Stomach (tissue), 19 donors: ENCODE measurements at places on chromosomes 6 and 20. TPM values are rescaled to one million over a fixed set of nuclear protein-coding genes. Genes with fewer than 3 reads are reported as not detected.
A peak's percentile ranks its signal among the peaks of the same experiment; 100 is the strongest.

Gene DNAH8
- under 0.01 TPM for polyA plus RNA-seq

Gene PAK1IP1
- 13.9 TPM for polyA plus RNA-seq

Gene ENPP1
- 0.31 TPM for polyA plus RNA-seq

Gene ENPP3
- polyA plus RNA-seq, result 0.31 TPM

Gene AFG1L
- polyA plus RNA-seq, result 2.1 TPM

Gene DOK5
- polyA plus RNA-seq, result 1.6 TPM

DNA sequence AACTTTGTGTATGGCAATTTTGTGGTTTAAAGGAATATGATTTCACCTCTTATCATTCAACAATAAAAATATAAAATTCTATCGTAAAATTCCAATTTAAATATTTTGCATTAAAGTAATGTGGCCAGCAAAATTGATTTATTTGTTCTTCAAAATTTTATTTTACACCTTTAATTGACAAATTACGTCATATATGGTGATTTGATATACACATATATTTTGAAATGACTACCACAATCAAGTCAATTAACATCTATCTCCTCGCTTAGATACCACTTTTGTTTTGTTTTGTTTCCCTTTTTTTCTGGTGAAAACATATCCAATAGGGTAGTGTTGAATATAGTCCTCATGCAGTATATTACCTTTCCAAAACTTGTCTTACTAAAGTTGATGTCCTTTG is 467.6 kb upstream of the HS3ST5 start:
- no peaks in the 10 kb centered on the region for H3K36me3 ChIP-seq
- no peak overlapping the region for H3K4me3 ChIP-seq
- H3K27ac ChIP-seq, result no peak overlapping the region

- no peak overlapping the region for H3K4me3 ChIP-seq
- H3K27ac ChIP-seq, result no peak overlapping the region
- no peaks in the 10 kb centered on the region for H3K27me3 ChIP-seq
These were observed 41.7 kb downstream of the FRK start for GRCh38 chr6:116018976-116019375.

DNA sequence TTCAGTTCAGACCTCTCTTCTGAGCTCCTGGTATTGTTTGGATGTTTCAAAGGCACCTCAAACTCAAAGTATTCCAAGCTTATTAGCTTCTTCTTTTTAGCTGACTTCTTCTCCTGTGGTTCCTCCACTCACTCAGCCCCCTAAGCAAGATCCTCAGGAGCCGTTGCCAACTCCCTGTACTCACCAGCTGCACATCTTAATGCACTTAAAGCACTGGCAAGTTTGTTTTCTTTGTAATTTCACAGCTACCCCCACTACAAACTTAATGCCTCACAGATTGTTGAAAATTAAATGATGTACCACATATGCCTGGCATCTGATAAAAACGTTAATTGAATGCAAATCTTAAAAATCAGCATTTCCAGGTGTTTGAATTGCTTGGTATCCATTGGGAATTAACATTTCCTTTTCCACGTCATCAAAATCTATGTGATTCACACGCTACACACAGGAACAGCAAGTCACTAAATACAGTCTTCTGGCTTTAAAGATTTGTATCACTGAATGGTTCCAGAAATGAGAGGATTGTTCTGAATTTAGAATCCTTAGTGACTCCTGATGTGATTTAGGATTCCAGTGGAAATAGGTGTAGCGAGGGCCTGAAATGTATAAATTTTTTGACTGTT is 24.5 kb downstream of the CALHM6 start:
- no peaks in the 10 kb centered on the region for H3K27me3 ChIP-seq
- DNase-seq, result no peak
- H3K27ac ChIP-seq, result no peak overlapping the region
- no peaks in the 10 kb centered on the region for H3K36me3 ChIP-seq

- peak overlapping the region; percentile 83 for H3K27ac ChIP-seq
- peaks cover 55% of the 10 kb centered on the region for H3K4me1 ChIP-seq
- H3K4me3 ChIP-seq, result no peak overlapping the region
These were observed 109.7 kb downstream of the BANF2 start for GRCh38 chr20:17809362-17810061.

- peaks cover 58% of the 10 kb centered on the region for H3K27me3 ChIP-seq
- H3K36me3 ChIP-seq, result no peaks in the 10 kb centered on the region
- peak; percentile 95 for DNase-seq
- peak overlapping the region; percentile 89 for H3K27ac ChIP-seq
- peaks cover 65% of the 10 kb centered on the region for H3K4me1 ChIP-seq
These were observed 1.5 kb downstream of the COL12A1 start for GRCh38 chr6:75204217-75204958.

DNA sequence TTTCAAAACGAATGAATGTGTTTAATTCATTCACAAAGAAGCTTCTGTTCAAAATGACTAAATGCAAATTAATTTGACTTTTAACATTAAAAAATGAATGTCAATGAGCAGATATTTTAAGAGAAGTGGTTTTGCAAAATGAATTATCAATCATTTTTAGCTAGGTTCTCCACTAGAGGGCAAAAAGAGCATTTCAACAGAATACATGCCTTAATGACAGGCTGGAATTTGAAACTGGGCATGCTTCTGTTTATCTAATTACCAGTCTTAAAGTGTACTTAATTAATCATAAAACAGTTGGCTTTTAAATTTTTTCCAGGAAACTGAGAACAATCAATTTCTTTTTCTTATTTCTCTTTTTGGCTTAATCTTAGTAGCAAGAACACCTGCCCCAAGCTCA is 63.8 kb upstream of the TINAG start:
- H3K4me1 ChIP-seq, result no peaks in the 10 kb centered on the region
- peak; percentile 21 for DNase-seq
- no peak overlapping the region for H3K4me3 ChIP-seq
- H3K36me3 ChIP-seq, result no peaks in the 10 kb centered on the region
- H3K27me3 ChIP-seq, result no peaks in the 10 kb centered on the region

GRCh38 chr6:130922922-130923321 is 95.7 kb downstream of the SMLR1 start:
- H3K27me3 ChIP-seq, result no peaks in the 10 kb centered on the region
- H3K4me3 ChIP-seq, result no peak overlapping the region
- DNase-seq, result no peak
- no peaks in the 10 kb centered on the region for H3K4me1 ChIP-seq
